ENCODE measurements at places on chromosomes 2 and 18.

DNA sequence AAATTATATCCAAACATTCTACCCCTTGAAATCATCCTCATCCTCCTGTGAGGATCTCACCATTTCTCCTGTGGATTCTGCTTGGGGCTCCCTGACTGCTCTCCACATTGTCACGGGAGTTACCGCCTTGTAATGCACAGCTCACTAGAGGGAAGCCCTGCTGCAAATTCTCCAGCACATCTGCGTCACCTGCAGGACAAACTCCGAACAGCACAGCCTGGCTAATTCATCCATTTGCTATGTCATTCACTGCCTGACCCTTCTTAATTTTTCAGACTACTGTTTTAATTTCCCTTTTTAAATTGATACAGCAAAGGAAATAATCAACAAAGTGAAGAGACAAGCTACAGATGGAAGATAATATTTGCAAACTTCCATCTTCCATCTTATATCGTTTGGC, 627.4 kb downstream of the FBXO15 start:
- peak; percentile 70 for DNase-seq

DNA sequence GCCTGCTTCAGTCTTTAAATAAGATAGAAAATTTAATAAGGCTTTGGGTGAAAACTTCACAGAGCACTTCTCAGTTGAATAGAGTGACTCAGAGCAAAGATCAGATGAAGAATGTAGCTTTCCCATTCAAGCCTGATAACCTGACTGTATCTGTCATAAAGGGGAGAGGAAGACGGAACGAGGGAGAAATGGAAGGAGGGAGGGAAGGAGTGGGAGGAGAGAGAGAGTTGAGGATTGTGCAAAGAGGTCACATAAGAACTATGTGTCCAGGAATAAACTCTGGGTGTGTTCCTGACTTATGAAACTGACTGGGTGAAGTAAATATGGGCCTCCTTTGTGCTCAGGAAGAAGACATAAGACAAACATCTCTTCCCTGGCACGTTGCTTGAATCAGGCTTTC, 385.5 kb downstream of the LPIN1 start:
- no peak for DNase-seq

- no peak for DNase-seq
These were observed 40.6 kb upstream of the TFPI start for GRCh38 chr2:187594801-187595200.

GRCh38 chr2:199902486-199903110, 8.5 kb upstream of the C2orf69 start:
- DNase-seq: no peak

DNA sequence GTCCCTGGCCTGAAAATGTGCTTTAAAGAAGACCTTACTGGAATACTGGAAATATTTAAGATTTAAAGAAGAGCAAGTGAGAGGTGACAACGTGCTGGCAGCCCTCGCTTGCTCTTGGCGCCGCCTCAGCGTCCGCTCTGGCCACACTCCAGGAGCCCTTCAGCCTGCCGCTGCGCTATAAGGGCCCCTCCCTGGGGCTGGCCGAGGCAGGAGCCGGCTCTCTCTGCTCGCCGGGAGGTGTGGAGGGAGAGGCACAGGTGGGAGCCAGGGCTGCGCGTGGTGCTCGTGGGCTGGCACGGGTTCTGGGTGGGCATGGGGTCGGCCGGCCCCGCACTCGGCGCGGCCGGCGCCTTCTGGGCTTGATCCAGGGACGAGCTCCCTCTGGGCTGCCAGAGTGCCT, 2.9 kb upstream of the COQ10B start:
- no peak for DNase-seq

GRCh38 chr2:216698895-216699294, 3.5 kb upstream of the IGFBP5 start:
- DNase-seq: no peak

DNA sequence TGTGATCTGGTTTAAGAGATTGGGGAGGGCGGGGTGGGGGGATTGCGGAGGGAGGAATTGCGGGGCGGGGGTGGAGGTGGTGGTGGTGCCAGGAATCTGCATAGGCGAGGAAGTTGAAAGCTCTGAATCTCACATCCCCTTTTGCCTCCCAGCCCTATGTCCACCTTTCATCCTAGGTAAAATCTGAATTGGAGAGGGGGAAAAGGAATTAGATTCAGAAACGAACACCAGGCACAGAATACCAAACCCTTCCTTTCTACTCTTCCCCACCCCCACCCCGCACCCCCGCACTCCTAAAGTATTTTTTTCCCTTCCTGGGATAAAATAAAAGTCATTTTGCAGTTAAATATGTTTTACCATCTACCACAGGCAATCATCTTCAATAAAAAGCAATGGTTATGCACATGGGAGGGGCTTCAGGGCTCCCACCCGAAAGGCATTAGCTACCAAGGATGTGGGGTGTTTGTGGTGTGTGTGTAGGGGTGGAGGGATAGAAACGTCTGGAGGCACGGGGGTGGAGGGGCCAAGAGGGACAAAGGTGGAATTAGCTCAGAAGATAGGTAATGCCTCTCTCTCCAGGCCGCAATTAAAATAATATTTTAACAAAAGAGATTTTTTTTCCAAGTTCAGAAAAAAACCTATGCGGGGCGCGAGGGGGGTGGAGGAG, 1.8 kb downstream of the IGFBP5 start:
- DNase-seq: no peak

GRCh38 chr2:33729353-33729752, 130.3 kb upstream of the FAM98A start:
- no peak for DNase-seq

- DNase-seq: no peak
These were observed 250.5 kb upstream of the ATP5MC3 start for GRCh38 chr2:175432021-175432420.

DNA sequence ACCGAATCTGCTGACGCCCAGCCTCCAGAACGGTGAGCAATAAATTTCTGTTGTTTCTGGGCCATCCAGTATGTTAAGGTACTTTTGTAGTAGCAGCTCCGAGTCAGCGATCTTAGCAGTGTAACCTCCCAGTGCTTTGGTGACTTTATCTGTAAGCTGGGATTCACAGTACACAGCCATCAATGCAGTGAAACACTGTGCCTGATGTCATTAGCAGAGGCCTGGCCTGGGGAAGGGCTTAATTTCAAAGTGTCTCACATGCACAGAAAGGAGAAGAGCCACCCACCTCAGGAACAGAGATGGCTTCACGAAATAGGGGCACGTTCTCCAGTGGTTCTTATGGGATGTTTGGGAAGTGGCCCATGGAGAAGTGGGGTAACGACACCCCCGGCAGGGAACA, 281.2 kb downstream of the PHLPP1 start:
- no peak for DNase-seq

DNA sequence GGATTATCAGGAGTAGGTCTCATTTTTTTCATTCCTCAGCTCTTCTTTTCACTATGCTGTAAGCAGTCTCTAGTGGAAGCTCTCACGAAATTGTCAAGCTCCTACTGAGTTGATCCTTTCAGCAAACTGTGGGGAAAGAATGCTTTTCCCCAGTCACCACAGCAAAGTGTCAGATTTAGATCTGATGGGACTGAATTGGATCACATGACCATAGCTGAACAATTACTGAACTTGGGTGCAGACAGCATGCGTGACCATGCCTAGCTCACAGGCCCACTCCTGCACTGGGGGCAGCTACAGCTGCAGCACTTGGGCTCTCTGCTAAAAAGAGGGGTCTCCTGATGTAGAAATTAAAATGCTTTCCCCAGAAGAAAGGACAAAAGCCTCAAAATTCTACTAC, 3.1 kb downstream of the ARHGAP15 start:
- DNase-seq: no peak

DNA sequence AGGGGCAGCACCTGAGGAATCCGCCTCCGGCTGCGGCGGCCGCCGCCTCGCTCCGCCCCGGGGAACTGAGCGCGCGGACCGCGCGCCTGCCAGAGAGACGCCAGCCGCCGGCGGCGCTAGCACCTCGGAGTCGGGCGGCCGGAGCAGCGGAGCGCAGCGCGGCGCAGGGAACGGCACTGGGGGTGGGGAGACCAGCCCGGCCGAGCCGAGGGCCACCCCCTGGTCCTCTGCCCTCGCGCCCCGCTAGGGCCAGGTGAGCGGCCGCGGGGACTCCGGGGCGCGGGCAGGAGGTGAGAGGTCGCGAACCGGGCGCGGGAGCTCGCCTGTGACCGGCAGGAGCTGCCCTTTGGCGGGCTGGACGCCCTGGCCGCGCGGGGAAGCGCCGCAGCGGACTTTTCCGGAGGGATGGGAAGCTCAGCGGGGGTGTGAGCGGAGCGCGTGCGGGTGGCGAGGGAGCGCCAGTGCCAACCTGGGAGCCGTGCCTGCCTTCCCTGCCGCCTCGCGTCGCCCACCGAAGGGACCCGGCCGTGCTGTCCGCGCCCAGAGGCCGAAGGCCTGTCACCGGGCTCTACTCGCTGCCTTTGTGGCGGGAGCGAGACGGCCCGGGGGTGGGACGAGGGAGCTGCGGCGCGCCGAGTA, at the start of gene GREB1L:
GREB1L (plus strand) TSS at position 92 of the 639 bp plus-strand sequence. CDS start 141,287 bp downstream, outside the sequence.
- peak; percentile 77 for DNase-seq

DNA sequence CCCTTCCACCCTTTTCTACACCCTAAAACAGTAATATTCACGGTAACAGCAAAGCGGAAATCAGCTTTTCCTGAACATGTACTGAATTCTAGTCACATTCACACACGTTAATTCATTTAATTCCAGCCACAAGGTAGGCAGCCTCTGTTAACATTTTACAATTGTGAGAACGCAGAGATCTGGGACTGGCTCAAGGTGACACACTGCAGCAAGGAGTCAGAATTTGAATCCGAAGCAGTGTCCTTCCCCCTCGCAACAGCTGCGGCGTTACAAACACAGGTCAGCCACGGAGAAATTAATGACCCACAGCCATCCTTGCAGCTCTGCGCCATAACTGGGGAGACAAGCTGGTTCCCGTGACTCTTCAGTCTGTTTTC, 818 bp upstream of the SLC20A1 start:
- no peak for DNase-seq

DNA sequence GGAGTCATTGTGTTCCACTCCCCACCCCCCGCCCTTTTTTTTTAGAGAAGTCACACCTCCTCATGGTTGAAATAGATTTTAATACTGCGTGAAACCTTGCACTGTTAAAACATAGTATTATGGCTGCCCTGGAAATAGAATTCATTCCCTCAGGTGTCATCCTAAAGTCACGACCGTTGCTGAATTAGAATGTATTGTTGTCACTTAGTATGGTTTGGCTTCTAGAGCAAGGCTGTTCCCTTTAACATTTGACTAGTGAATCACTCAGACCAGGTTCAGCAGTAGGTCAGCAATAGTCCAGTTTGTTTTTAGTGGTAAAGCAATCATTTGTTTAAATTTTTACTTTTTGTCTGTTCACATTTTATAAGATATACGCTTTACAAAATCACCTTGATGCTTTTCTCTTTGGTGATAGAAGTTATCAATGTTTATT, 1.2 kb downstream of the BABAM2 start:
- no peak for DNase-seq

GRCh38 chr18:10274301-10274700, 180.1 kb upstream of the APCDD1 start:
- DNase-seq: no peak

- no peak for DNase-seq
These were observed 1549.7 kb upstream of the ACVR2A start for GRCh38 chr2:146295080-146295670.

DNA sequence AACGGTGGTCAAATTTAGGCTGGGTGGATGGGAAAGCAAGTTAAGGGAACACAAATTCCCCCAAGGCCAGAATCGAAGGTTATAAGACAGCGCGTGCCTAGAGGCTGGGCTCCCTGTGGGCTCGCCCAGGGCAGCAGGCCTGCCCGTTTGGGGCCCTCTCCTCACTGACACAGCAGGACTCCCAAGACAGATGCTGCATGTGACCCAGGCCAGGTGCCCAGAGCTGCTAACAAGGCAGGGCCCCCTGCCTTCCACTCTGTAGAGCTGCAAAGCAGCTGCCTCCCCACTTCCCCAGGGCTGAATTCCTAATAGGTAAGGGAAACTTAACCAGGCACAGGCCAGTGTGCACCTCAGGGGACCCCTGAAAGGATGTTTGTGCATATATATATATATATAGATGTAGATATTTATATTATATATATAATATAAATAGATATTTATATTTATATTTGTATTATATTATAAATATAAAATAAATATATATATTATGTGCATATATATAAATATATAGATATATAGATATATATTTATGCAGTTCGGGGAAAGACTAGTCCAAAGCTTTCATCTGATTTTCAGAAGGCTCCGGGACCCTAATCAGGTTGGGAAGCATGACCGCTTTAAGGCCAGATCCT, 43.7 kb downstream of the TMEM37 start:
- DNase-seq: peak; percentile 43

GRCh38 chr2:8541636-8542035, 140.2 kb upstream of the ID2 start:
- DNase-seq: no peak

DNA sequence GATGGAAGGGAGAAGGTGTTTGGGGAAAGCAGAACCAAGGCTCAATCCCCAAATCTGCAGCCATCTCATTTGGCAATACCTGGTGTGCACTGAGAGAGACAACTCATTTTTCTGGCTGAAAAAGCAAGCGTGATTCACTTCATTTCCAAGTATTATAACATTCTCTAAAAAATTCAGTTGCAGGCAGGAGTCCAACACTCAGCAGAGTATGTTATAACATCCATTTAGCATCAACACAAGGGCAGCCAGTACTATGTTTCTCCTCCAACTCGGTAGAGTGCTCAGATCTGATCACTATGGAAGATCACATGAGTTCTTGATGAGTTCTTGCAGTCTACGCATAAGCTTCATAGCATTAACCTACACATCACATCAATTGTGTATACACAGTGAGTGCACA, 99.4 kb upstream of the PID1 start:
- DNase-seq: no peak

- DNase-seq: no peak
These were observed 27.5 kb downstream of the ARHGAP25 start for GRCh38 chr2:68762100-68762499.

GRCh38 chr2:232529806-232530547, 4.0 kb downstream of the CHRND start:
- DNase-seq: peak; percentile 7

- DNase-seq: no peak
These were observed 461.6 kb upstream of the CNTNAP5 start for GRCh38 chr2:123563515-123563914.

- no peak for DNase-seq
These were observed 294.5 kb downstream of the CCDC178 start for GRCh38 chr18:33146014-33146413.

- no peak for DNase-seq
These were observed at the start of gene OTOS for GRCh38 chr2:240140511-240140910. Gene OTOS (minus strand): TSS chr2:240140658. CDS start chr2:240140326, 332 bp downstream.

DNA sequence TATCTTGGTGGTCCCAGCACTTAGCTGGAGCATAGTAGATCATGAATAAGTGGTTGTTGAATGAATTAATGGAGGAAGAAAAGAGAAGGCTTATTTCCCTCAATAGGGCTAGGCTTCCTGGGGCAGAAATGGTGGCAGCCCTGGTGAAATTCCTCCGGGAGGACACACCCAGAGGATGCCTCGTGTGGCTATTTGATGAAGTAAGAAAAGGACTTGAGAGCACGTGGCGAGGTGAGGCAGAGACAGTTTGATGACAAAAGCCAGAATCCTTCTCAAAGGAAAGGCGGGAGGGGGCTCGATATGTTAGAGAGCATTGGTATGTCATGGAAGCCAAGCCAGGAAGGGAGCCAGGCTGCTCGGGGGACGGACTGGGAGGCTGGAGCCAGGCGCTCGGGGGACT, 14.7 kb downstream of the FAM228A start:
- no peak for DNase-seq

All from WTC11 (cell line).